Activated CD4-positive, alpha-beta T cell treated with anti-CD3 and anti-CD28 coated beads, Interleukin-10, Interleukin-2, amounts not matched to agents 100 ng/mL and 50 ng/mL, durations not matched to agents 16 hours and 8 hours (primary cell): ENCODE measurements at places on chromosomes 3 and 15.

DNA sequence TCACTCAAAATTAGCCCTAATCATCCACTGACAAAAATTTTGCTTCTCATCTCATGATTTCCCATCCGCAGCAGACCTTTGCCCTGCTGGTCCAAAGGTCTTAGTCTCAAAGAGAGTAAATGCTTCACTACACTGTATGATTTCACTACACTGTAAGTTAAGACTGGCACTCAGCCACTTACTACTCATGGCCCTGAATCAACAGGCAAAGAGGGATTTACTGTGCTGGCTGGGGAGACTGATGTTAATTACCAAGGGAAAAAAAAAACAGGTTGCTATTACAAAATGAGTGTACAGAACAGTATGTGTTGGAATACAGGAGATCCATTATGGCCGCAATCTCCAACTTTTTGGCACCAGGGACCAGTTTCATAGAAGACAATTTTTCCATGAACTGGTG is 214.8 kb downstream of the ZMAT3 start:
- DNase-seq: no peak

DNA sequence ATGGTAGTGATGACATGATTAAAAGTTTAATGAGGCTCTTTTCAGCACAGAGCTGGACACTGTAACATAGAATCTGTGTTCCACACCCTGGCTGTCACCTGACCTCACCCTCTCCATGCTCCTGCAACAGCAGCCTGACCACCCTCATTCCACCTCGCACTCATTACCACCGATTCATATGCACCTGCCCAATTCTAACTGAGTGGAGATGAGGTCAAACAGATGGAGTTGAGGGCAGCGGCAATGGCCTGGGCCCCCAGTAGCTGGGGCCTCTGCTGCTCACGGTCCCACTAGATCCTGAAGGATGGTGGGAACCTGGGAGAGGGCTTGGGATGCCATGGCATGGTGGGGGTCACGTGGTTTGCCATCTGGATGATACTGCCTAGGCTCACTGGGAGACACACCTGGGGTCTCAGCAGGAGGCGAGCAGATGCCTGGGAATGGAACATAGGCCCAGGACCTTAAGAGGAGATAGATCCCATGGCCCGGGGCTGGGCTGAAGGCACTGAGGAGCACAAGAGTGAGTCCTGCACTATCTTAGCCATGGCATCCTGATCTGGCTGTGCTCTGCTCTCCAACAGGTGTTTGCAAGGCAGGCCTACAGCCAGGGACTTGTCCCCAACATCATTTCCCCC is 1.3 kb downstream of the SCN5A start:
- DNase-seq: no peak

GRCh38 chr3:43638594-43639447 is 17.0 kb upstream of the ANO10 start:
- DNase-seq: peak; percentile 60

DNA sequence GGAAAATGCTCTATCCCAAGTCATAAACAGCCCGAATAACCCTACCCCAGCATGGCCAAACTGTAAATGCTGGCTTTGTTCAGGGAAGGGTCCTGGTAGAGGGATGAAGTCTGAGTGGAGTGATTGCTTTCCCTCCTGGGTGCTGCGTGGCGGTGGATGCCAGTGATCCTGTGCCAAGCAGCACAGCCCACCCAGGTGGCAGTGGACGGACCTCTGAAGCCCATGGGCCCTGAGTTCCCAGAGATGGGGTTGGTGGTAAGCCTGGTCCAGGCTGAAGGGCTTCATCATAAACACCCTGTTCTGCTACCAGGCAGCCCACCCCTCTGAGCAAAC is 69.3 kb upstream of the ITGA11 start:
- no peak for DNase-seq

DNA sequence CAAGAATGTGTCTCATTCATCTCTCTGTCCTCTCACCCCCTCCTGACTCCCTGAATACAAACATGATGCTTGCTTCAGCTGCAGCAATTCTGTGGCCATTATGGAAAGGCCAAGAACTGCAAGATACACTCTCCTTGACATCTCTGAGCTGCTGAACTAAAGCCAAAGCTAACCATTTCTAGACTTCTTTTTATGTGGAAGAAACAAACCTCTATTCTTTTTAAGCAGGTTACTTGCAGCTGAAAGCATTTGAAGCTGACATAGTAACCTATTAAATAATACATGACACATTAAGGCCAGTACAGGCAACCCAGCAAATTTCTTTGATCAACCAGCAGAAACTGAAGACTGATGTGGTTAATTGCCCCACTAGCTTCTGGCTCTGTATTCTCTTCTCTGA is 17.5 kb downstream of the FHIT start:
- no peak for DNase-seq

DNA sequence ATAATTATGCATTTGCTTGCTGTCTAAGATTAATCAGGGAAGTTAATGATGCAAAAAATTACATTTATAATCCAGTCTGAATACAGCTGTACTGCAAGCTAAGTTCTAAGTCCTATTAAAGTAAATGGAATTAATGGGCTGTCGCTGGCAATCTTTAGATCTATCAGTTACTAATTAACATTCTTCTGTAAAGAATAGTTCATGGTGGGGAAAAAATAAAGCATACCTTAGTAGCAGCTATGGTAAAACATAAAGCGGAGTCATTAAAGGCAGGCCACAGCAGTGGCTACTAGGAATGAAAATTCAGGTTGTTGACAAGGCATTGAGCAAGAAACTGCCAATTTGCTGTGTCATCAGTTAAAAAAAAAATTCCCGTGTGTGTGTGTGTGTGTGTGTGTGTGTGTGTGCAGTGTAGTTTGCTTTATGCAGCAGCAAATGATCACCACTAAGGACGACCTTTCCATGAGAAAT is 129.8 kb downstream of the ZNF385D start:
- no peak for DNase-seq

DNA sequence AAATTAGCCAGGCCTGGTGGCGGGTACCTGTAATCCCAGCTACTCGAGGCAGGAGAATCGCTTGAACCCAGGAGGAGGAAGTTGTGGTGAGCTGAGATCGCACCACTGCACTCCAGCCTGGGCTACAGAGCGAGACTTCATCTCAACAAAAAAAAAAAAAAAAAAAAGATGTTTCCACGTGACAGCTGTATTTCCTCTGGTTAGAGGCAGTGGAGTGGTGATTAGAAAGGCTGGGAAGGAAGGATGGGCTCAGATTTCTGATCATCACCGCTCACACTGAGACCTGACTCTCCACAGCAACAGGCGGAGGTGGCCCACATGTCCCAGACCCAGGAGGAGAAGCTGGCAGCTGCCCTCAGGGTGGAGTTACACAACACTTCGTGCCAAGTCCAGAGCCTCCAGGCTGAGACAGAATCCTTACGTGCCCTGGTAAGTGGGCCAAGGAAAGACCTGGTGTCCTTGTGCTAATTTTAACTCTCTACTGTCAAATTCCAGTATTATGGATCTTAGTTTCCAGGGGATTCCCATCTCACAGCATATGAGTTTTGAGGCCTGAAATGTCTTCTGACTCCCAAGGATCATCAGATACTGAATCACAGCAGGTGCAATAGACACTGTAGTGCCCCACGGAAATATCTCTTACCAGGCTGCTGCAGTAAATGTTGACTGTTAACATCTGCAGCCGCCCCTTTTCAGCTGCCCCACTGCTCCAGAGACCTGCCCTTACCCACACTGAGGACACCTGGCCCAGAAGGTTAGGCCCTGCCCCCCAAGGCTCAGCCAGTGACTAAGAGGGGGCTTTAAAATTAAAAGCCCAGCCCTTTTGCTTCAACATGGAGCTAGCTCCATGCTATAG is 66.9 kb downstream of the BFSP2 start:
- no peak for DNase-seq

- no peak for DNase-seq
Observed at GRCh38 chr3:190073264-190074008, 47.3 kb downstream of the P3H2 start.

- DNase-seq: no peak
Observed at GRCh38 chr15:81373176-81373575, 837 bp downstream of the TMC3 start.

GRCh38 chr3:117586161-117586560 is 876.6 kb downstream of the TUSC7 start:
- no peak for DNase-seq

GRCh38 chr3:47803480-47804025 is 615 bp downstream of the DHX30 start:
- no peak for DNase-seq

- peak; percentile 45 for DNase-seq
Observed at GRCh38 chr15:84023636-84024035, 211.9 kb upstream of the GOLGA6L4 start.

GRCh38 chr3:143820466-143821221 is 27.6 kb downstream of the SLC9A9 start:
- DNase-seq: no peak

GRCh38 chr15:90594301-90594738 is 64.6 kb downstream of the CRTC3 start:
- DNase-seq: peak; percentile 95

DNA sequence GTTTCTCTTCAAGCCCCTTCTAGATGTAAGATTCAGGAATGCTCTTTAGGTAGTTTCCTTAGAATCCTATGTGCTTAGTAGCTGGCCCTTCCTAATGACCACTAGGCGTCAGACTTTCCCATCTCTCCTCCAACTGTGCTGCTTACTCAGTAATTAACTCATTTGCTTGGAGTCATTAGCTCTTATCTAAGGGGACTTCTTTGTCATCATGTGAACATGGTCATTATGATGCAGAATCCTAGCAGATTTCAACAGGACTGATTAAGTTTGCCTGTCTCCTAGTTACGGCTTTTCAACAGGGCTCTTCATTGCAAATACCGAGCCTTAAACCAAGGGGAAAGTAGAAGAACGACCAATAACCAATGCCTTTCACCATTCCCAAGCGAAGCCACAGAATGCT is 46.4 kb downstream of the GJD2 start:
- peak; percentile 7 for DNase-seq

- DNase-seq: no peak
Observed at GRCh38 chr3:154981664-154982063, 98.5 kb upstream of the MME start.

DNA sequence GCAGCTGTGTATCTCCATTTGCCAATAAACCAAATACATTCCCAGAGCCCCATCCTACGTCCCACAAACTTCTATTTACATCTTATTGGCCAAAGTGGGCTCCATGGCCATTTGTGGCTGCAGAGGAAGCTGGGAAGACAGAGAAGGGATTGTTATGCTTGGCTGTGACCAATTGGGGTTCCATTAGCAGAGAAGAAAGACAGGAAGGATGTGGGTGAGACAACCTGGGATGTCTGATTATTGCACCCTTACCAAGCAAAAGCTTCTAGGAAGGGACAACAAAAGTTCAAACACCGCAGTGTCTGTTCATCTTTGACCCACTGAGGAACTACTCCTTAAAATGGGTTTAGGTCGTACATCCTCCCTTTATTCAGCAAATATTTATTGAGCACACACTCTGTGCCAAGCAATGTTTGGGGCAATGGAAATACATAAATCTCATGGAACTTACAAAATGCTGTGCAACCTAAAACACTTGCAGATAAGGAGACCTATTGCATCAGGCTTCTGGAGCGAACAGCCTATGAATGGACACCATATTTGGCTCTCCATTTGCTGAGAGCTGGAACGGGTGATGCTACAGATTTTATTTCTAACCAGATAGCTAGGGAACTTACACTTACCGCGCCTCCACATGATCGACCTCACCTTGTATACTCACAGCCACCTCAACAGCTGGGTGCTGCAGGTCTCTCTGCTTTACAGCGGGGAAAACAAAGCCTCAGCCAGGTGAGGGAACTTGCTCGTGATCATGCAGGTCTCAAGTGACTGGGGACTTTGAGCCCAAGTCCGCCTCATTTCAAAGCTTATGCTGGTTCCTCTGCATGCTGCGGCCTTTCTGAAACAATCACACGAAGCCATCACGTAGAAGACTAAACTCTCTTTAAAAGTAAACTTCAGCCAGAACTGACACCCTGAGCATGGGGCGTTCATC is 21.4 kb upstream of the NR2E3 start:
- DNase-seq: no peak

DNA sequence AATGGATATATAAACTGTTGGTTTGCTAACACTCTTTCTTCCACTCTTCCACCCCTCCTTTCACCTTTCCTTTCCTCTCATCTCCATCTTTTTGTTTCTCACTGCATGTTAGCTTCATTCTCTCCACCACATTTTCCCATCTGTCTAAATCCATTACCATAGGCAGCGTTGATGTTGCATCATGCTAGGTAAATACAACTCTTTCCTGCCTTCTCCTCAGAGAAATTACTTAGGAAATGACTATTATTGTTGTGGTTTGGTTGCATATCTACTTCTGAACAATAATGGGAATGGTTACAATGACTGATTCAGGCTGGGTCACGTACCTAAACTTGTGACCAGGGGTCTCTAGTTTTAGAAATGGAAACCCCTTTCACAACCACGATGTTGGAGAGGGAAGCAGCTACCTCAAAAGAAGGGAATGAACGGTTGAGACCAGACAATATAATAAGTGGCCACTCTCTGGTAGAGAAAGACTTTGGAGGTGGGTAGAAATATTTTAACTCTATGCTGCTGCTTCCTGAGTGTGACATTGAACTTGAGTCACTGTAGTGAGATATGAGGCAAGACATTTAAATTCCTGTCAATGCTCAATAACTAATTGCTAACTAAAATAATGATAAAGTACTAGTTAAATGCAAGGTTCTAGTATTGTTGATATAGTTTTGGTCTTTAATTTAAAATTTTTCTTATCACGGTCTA is 314.1 kb upstream of the TGFBR2 start:
- DNase-seq: peak; percentile 52

DNA sequence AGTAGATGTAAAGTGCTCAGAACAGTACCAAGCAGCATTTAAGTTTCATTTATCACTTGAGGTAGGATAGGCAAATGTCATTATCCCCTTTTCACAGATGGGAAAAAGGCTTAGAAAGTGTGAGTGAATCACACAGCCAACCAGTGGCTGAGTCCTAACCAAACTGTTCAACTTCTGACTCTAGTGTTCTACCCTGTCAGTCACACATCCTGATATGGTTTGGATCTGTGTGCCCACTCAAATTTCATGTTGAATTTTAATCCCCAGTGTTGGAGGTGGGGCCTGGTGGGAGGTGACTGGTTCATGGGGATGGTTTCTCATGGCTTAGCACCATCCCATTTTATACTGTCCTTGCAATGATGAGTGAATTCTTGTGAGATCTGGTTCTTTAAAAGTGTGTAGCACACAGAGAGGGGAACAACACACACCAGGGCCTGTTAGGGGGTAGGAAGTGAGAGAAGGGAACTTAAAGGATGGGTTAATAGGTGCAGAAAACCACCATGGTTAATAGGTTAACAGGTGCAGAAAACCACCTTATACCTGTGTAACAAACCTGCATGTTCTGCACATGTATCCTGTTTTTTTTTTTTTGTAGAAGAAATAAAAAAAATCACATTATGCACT is 304.7 kb downstream of the SUCLG2 start:
- peak; percentile 76 for DNase-seq

DNA sequence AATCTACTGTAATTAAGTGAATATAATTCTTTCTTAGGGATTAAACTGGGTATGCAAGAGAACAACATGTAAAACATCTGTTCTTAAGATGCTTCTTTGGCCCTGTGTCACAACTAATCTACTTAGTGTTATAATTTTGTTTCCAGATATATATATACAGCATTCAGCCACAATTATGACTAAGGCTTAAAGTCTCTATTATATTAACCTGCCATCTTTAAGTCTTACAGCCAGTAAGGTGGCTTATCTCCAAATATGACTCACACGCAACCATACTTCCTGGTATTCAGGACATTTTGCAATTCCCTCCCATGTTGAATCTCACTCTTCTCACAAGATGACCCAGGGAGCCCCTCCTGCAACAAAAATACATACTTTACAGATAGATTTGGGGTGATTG is 6.6 kb upstream of the KBTBD8 start:
- no peak for DNase-seq

- DNase-seq: no peak
Observed at GRCh38 chr15:90957791-90958190, 3.1 kb downstream of the RCCD1 start.

- no peak for DNase-seq
Observed at GRCh38 chr3:174232658-174233429, 626.3 kb upstream of the NAALADL2 start.
